Renal pelvis (tissue), 12 donors: ENCODE measurements at places on chromosomes 13 and 19. TPM values are rescaled to one million over a fixed set of nuclear protein-coding genes. Genes with fewer than 3 reads are reported as not detected.
A peak's percentile ranks its signal among the peaks of the same experiment; 100 is the strongest.

The GTF3A gene
- 76.7 TPM for polyA plus RNA-seq

The DACH1 gene
- 105 TPM for polyA plus RNA-seq

The N4BP2L2 gene
- 120 TPM for polyA plus RNA-seq

The CPB2 gene
- 0.10 TPM for polyA plus RNA-seq

The THSD1 gene
- 8.1 TPM for polyA plus RNA-seq

The KASH5 gene
- 0.34 TPM for polyA plus RNA-seq

The RGL3 gene
- 67.6 TPM for polyA plus RNA-seq

DNA sequence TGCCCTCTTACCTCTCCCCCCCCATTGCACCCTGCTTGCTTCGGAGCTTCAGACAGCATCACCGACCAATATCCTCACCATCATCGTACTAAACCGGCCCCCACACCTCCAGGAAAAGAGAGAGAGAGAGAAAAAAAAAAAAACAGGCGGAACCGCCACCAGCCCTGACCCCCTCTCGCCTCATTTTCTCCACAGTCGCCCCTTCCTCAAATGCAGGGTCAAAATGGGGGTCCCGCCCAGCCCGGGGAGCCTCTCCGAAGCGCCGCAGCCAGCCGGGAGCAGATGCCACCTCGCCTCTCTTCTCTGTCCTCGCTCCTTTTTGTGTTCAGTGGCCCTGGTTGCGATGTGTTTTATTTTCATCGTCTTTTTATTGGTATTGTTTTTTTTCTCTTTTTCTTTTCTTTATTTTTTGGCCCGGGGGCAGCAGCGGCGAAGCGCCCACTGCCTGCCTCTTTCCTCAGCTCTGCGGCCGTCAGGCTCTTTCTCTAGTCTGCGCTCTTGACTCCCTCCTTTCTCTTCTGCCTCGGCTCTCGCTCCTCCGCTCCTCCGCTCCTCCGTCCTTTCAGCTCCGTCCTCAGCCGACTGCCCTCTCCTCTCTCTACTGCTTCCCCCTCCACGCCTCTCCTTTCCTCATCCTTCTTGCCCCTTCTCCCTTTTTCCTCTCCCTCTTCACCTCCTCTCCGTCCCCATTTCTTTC is 41.4 kb downstream of the DEDD2 start:
- no peak for DNase-seq

DNA sequence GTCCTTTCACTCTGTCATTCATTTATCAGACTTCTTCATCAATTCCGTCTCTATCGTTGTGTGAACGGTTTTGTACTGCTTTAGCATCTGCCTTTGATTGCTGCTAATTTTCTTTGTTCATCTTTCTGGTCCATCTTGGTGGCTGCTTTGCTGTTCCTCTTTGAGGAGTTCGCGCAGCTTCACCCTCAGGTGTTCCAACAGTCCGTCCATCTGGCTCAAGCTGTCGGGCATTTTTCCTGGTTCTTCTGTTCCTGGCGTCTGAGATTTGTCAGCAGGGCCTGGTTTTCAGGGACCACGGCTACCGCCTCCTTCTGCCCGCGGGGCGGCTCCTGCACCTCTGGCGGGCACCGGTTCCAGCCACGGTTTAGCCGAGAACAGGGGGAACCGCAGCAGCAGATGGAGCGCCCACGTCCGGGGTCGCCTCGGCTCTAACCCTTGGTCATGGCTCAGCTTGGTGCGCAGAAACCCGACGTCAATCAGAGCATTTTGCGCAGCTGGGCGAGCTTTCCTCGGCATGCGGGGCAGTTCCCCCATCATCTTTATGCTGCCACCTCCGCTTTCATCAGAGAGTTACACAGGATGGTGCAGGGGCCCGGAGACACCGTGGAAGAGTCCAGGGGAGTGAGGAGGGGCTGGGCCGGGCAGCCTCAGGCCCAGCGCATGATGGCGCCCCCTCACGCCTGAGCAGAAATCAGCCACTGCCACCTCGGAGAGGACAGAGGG is 89.5 kb downstream of the ZNF100 start:
- DNase-seq: no peak

DNA sequence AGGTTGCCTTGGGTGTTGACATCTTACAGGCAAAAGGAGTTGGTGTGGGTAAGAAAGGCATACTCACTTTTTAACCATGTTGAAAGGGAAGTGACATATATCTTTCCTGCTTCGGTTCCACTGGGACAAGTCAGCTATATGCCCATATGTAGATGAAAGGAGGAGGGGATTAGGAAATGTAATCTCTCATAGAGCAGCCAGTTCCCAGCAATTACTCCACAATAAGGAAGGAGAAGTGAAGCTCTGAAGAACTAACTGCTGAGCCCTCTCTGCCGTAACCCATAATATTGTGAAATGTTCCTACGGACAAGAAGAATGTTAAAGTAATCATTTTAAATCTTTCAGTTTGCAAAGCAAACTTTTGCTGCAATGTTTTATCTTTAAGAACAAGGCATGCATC is 82.2 kb downstream of the EDNRB start:
- no peak for DNase-seq

- no peak for DNase-seq
These were observed 471 bp downstream of the FUT1 start for GRCh38 chr19:48751845-48752495.

DNA sequence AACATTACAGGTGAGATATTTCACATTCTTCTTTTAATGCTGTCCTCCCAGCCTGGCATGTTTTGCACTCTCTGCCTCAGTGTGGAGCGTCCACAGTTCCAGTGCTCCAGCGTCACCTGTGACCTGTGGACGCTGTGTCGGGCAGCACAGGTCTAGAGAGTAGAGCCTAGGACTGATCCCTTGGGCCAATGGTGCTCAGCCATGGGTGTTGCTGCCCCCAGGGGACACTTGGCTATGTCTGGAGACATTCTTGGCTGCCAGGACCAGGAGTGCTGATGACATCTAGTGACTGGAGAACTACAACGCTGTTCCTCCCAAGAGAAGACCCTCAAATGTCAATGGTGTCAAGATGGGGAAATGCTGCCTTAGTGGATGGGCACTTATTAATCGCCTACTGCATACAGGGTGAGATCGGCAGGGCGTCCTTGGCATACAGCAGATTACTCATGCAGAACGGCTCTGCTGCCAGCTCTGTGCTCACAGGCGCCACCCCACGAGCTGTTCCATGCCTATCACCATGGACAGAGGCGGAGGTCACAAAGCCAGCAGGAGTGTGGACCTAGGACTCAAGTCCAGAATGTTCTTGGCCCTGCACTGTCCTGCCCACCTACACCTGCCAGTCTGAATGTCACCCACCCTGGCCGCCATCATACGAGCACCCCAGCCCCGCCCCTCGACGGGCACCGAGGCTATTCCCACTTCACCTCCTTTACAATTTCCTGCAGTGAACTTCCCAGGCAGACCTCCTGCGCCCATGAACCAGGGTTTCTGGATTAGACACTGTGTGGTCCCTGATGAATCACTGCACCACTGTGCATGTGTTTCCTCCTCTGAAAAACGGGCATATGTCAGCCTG is 13.9 kb upstream of the MADCAM1 start:
- DNase-seq: no peak

- DNase-seq: peak; percentile 9
These were observed 1236.8 kb upstream of the SPRY2 start for GRCh38 chr13:81577601-81578195.

- no peak for DNase-seq
These were observed 2.5 kb downstream of the LIG4 start for GRCh38 chr13:108212886-108213285.

DNA sequence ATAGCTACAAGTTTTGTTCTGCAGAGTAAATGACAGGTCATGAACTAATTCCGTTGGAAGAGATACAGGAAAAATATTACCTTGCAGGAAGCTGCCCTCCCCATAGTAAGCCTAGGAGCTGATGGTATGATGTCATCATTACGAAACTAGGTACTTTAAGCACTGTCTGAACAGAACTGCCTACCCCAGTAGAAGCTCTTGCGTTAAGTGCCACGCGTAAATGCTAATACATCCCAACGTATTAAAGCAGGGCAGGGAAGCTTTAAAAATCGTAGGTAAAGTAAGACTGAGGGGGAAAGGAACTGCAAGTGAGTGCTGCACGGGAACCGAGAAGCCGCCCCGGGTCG is 572 bp downstream of the UGGT2 start:
- DNase-seq: peak; percentile 38

DNA sequence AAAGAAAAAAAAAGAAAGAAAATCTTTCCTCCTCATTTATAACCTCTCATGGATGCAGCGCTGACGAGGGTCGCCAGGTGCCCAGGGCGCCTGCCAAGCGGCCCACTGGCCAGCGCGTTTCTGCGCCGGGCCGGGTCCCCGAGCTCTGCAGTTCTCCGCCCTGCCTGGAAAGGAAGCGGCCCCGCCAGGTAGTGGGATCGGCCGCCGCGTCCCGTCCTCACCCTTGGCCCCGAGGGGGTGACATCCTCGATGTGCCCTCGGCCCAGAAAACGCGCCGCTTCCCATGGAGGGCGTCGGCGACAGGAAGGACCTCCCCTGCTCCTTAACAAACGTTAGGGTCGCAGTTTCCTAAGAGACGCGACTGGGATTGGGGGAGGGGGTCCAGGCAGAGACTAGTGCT is 56.9 kb downstream of the ZNF726 start:
- DNase-seq: no peak

DNA sequence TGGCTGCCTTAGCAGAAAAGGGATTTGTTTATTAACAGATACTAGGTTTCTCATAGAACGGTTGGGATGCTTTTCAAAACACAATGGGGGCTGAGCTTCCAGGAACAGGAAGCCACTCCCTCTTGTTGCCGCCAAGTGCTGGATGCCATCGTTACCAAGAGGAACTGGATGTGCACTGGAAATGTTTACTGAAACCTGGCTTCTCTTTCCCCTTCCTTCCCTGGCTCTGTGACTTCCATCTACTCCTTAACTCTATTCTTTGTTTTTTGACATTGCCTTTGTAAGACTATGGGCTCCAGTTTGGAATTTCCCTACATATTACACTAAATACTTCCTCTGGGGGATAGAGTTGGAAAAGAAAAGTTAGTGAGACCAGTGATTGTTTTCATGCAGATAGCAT is 11.7 kb upstream of the KL start:
- no peak for DNase-seq

GRCh38 chr13:28582892-28583240 is 76.1 kb upstream of the POMP start:
- no peak for DNase-seq

- DNase-seq: no peak
These were observed 10.3 kb downstream of the PALM start for GRCh38 chr19:718991-719512.

DNA sequence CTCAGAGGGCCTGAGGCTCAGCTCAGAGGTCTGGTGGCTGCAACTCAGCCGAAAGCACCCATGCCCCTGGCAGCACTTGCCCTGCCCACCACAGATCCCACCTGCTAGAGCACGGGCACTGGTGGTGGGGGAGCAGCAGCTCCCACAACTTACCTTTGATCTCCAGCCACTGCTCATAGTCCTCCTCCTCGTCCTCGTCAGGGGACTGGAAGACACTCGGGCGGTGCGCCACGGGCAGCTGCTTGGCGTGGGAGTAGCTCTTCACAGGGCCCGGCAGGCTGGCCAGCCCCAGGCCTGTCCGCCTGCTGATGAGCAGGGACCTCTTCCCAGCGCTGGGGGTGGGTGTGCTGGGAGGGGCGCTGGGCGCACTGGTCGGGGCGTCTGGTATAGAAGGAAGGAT is 14.6 kb downstream of the SUGP1 start:
- no peak for DNase-seq

- DNase-seq: peak; percentile 10
These were observed 1.5 kb downstream of the FNDC3A start for GRCh38 chr13:48977286-48977625.

DNA sequence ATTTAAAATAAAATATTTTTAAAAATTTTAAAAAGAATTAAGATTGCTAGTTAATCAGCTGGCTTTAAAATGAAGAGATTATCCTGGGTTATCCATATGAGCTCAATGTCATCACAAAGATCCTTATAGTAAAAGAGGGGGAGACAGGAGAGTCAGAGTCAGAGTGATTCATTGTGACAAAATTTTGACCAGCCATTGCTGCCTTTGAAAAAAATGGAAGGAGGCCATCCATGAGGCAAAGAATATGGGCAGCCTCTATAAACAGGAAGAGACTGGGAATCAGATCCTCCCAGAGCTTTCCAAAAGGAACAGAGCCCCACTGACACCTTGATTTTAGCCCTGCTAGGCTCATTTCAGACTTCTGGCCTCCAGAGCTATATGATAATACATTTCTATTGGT is 9.3 kb upstream of the RUBCNL start:
- DNase-seq: no peak

- DNase-seq: no peak
These were observed 12.7 kb upstream of the ZNF43 start for GRCh38 chr19:21848706-21849105.

GRCh38 chr13:100235311-100235901 is 146.5 kb downstream of the PCCA start:
- peak; percentile 20 for DNase-seq

GRCh38 chr13:110887597-110888333 is 27.1 kb downstream of the ANKRD10 start:
- no peak for DNase-seq

GRCh38 chr13:47433461-47434005 is 536.7 kb upstream of the HTR2A start:
- no peak for DNase-seq

DNA sequence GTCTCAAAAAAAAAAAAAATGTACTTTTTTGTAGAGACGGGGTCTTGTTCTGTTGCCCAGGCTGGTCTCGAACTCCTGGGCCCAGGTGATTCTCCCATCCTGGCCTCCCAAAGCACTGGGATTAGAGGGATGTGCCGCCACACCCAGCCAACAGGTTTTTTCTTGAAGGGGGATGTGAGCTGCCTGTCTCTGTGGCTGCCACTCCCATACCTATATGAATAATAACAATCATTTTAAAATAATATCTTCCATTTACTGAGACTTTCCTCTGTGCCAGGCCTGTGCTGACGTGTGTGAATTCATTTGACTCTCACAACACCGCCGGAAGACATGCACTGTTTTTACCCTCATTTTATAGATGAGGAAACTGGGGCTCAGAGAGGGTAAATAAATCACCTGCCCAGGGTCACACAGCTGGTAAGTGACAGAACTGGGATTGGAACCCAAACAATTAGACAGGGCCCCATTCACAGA is 7.2 kb upstream of the BCL3 start:
- DNase-seq: no peak

DNA sequence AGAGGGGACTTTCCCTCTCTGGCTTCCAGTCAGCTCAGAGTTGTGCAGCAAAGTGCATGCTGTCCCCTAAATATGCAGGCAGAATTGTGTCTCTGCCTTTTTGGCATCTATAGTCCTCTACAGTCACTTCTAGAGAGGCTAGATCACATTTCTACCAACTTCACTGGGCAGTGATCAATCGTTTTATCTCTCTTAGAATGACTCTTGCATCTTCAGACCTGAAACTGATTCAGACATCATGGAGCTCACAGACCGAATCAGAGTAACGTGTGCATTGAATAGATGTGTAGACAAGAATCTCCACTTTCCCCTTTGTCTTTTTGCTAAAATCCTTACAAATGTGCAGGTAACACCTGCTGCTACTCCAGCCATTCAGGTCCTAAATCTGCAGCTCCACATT is 6.2 kb downstream of the ZNF253 start:
- DNase-seq: no peak
